T-helper 9 cell (primary cell): ENCODE measurements at places on chromosomes 3 and 15.

DNA sequence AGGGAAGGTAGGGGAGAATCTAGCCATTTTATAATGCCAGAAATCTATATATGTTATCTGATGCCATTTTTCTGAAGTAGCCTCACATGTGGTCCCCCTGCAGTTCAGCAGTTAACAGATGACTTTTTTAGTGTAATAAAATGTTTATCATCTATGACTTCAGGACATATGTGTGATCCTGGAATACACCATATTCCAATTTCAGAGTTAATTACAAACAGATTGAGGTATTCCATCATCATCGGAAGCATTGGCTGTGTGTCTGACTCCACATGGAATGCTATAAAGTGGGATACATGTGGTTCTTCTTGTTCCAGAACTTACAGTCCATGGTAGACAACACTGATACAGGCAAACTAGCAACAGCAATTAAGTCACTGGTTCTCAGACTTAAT, 45.9 kb upstream of the LIMD1 start:
- no peak for DNase-seq

- no peak for DNase-seq
These were observed 479.4 kb downstream of the NTRK3 start for GRCh38 chr15:87777054-87777561.

DNA sequence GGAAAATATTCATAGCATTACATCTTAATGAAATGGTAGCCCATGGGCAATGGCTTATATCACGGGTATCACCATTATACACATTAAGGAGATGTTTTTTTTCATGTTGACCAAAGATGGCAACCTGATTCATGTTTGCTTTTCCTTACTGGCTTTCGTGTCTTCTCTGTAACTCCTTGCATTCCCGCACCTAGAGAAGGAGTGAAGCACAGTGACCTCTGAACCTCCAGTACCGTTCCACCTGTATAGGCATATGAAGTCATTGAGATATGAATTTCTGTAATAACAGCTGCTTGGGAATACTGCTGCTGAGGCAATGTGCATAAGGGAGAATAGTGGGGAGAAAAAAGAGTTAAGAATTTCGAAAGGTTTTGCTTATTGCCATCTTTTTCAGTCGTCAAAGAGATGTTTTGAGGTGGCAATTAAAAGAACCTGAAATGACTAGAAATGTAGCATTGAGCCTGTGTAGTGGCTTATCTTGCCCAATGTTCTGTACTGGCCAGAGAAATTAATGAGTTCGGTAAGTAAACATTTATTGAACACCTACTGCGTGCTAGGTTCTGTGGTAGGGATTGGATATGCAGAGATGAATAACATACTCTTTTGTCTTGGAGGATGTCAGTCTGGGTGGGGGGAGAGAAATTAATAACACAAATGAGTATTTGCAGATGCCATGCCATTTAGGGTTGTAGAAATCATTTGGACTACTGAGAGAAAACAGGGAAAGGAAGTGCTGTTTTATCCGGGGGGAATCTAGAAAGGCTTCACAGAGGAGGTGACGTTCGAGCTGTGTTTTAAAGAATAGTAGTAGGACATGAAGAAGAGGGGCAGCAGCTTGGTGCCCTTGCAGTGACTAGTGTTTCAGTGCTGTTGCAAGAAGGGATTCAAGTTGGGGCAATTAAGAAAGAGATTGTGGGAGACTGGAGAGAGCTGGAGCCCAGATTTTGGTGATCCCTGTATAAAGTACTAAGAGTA, 2.5 kb downstream of the FEM1B start:
- no peak for DNase-seq

GRCh38 chr3:175433026-175433674, 574.0 kb downstream of the NAALADL2 start:
- no peak for DNase-seq

- no peak for DNase-seq
These were observed 48.7 kb upstream of the ROBO2 start for GRCh38 chr3:76991165-76991564.

DNA sequence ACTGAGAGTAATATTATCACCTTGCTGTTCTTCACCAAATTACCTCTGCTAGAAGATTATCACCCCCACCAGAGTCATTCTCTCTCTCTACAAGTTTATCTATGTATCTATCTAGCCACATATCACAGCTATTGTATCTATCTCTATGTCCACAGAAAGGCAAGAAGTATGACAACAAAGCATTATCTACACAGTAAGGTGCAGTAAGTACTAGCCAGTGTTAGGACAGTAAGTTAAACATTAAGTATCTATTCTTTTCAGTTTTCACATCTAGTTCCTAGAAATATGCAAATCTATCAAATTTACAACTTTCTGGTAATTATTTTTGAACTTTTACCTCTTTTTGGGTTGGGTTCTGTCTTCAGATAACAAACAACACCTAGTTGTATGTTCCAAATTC, 26.5 kb upstream of the XXYLT1 start:
- DNase-seq, result no peak

DNA sequence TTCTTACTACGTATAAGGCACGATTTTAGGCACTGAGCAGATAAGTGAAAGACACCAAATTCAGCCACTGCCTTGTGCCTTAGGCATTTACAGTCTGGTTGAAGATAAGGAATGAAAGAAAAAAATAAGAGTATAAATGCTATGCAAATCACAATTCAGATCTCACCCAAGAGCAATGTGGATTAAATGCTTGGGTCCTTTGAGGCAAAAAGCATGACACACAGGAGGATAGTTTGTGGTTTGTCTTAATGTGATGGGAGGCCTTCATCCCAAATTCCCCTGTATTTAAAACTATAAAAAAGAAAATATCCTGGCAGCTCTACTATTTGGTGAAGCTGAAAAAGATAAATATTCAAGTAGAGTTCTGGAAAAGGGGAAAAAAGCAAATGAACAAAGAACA, 79.8 kb downstream of the TGFBR2 start:
- no peak for DNase-seq

DNA sequence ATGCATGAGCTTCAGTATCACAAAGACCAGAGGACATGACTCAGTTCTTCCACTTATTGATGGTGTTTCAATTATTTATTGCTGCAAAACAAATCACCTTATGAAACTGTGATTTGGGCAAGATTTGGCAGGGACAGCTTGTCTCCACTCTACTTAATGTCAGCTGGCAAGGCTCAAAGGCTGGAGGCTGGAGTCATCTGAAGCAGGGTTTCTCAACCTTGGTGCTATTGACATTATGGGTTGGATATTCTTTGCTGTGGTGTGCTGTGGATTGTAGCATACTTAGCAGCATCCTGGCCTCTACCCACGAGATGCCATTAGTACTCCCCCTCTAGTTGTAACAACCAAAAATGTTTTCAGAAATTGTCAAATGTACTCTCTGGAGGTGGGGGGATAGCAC, 138.8 kb upstream of the PEX5L start:
- no peak for DNase-seq

GRCh38 chr3:34687671-34688070, 889.2 kb downstream of the PDCD6IP start:
- no peak for DNase-seq

DNA sequence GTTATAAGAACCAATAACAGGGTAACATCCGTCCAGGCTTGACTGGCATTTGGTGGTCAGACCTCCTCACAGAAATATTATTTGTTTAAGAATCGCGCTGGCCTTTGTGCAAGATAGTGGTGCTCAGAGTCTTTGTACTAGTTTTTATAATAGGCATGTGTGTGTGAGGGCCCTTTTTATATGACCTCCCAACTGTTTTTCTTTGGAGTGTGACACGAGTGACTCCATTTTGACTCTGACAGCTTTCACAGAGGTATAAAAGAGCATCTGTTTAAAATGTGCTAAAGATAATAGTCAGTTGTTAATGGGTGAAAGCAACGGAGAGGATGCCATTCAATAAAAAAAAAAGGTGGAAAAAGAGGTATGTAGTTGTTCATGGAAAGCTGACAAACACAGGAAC, 110.4 kb downstream of the IL1RAP start:
- no peak for DNase-seq

DNA sequence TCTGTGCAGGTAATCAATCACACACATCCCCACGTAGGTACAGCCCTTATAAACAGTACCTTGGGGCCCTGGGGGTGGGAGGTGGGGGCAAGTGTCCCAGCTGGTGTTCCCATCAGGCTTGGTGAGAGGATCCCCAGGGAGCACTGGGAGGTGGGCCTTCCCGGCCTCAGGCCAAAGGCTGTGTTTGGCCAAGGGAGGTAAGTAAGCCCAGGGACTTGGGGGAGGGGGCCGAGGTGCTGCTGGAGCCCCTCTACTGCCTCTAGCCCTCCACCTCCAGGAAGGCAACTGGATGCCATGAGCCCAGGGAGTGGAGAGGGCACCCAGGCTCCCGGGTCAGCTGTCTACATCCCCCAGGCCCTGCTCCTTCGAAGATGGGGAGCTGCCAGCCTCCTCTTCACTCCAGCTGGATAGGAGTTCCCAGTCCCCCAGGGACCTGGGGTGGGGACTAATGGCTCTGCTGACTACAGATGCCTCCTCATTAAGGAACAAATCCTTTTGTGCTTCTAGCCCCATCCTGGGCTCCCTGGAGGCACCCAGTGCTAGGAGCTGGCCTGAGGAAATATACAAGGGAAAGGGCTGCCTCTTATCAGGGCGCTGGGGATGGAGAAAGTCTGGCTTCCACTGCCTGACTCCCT, 33.1 kb downstream of the RNU5B-1 start:
- DNase-seq, result no peak

GRCh38 chr3:32392536-32393302, 1.1 kb downstream of the CMTM7 start:
- no peak for DNase-seq
